Activated T-helper 1 cell treated with anti-CD3 and anti-CD28 coated beads, Interleukin-12 subunit alpha, Interleukin-12 subunit beta, Interleukin-2, Interleukin-4 antibody, amounts not matched to agents 30 ng/mL and 10 ng/mL and 1 ng/mL, durations not matched to agents 14 hours and 24 hours and 36 hours (primary cell): ENCODE measurements at places on chromosomes 3 and 15.

DNA sequence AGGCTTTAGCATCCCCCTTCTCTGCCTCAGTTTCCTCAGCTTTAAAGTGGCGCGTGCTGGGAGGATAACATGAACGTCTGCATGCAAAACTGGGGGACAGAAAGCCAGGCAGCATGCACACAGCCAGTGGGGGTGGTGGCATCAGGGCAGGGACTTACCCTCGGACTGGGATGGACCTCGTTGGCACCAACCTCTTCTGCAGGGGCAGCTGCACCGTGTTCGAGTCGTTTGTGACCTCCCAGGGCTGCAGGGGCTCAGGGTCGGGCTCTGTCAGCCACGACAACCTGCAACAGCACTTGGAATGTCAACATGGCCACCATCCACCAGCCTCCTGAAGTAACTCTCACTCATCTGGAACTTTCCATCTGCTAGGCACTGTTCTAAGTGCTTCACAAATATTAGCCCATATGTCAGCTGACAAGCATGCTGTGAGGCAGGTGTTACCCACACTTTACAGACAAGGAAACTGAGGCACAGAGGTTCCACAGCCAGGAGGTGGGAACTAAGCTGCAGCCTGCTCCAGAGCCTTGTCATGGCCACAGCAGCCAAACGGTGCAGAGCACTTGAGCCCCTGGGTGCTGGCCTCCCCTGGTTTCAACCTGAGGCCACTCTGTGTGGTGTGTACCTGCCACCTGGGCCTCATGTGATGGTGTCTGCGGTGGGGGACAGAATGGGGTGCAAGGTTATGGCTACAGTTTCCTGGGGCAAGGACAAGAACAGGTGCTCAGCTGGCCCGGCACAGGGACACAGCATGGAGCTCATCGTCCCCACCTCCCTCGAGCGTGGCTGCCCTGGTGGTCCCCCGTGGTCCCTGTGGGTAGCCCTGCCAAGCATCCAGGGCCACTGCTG, 6.7 kb downstream of the C3orf22 start:
- H3K27ac ChIP-seq: no peak overlapping the region
- DNase-seq: no peak
- H3K27me3 ChIP-seq: peaks cover 1% of the 10 kb centered on the region
- H3K36me3 ChIP-seq: no peaks in the 10 kb centered on the region

DNA sequence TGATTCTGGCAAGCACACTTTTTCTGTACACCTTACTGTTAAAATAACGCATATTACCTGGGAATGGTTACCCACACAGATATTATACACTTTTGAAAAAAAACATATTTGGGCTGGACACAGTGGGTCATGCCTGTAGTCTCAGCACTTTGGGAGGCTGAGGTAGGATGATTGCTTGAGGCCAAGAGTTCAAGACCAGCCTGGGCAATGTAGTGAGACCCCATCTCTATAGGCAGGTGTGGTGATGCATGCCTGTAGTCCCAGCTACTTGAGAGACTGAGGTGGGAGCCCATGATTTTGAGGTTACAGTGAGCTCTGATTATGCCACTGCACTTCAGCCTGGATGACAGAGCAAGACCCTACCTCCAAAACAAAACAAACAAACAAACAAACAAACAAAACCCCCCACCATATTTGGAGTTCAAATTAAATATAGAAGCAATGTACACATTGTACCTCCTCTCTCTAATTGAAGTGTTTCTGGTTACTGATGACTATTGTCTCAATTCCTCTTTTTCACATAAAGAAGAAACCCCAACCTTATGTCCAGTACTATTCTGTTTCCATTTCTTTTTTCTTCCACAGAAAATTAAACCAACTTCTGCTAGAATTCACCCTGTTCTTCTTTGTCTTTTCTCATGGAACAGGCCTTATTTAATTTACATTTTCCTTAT, 152.6 kb upstream of the UMPS start:
- peaks cover 6% of the 10 kb centered on the region for H3K4me1 ChIP-seq
- no peaks in the 10 kb centered on the region for H3K36me3 ChIP-seq
- H3K27ac ChIP-seq: no peak overlapping the region

- H3K4me1 ChIP-seq: no peaks in the 10 kb centered on the region
- no peaks in the 10 kb centered on the region for H3K36me3 ChIP-seq
- H3K27ac ChIP-seq: no peak overlapping the region
- H3K4me3 ChIP-seq: no peak overlapping the region
- H3K27me3 ChIP-seq: peaks cover 6% of the 10 kb centered on the region
Measured at GRCh38 chr15:77856705-77857346, 220.7 kb downstream of the TBC1D2B start.

DNA sequence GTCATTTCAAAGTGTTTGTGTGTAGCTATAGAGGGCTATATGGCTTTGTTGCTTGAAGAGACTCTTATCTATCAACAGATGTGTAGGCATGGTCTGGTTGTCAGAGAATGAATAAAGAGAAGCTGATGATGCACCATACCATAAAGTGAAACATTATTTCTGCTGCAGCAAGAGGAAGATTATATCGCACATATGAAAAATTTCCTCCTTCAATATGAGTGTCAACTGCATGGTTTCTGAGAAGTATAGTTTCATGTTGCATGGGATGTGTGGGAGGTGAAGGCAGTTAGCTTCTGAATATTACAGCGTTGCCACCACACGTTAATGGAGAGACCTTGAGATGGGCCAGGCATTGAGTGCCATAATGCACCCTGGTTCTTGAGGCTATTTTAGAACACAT, 217.9 kb downstream of the SATB1 start:
- DNase-seq: no peak
- peaks cover 6% of the 10 kb centered on the region for H3K4me1 ChIP-seq
- peaks cover 2% of the 10 kb centered on the region for H3K27me3 ChIP-seq
- no peak overlapping the region for H3K4me3 ChIP-seq
- peak overlapping the region; percentile 41 for H3K27ac ChIP-seq

GRCh38 chr15:79849789-79850188, 47.0 kb downstream of the MTHFS start:
- H3K27me3 ChIP-seq: no peaks in the 10 kb centered on the region
- peaks cover 13% of the 10 kb centered on the region for H3K36me3 ChIP-seq
- H3K27ac ChIP-seq: no peak overlapping the region
- DNase-seq: no peak
